Small intestine (tissue), 16 donors: ENCODE measurements at places on chromosomes 5 and 9. TPM values are rescaled to one million over a fixed set of nuclear protein-coding genes. Genes with fewer than 3 reads are reported as not detected.

Gene TAF11L5
- polyA plus RNA-seq = not detected

GRCh38 chr5:127206320-127207113, 84.1 kb upstream of the MEGF10 start:
- no peaks in the 10 kb centered on the region for H3K36me3 ChIP-seq
- no peaks in the 10 kb centered on the region for H3K27me3 ChIP-seq
- H3K4me1 ChIP-seq = no peaks in the 10 kb centered on the region

Gene MRPL22
- polyA plus RNA-seq = 33.6 TPM

- no peaks in the 10 kb centered on the region for H3K27me3 ChIP-seq
- no peak overlapping the region for H3K4me3 ChIP-seq
- H3K4me1 ChIP-seq = peaks cover 32% of the 10 kb centered on the region
- peak; percentile 83 for DNase-seq
Measured at GRCh38 chr9:33161589-33162132, 5.5 kb downstream of the B4GALT1 start.

Gene GFI1B
- 0.76 TPM for polyA plus RNA-seq

DNA sequence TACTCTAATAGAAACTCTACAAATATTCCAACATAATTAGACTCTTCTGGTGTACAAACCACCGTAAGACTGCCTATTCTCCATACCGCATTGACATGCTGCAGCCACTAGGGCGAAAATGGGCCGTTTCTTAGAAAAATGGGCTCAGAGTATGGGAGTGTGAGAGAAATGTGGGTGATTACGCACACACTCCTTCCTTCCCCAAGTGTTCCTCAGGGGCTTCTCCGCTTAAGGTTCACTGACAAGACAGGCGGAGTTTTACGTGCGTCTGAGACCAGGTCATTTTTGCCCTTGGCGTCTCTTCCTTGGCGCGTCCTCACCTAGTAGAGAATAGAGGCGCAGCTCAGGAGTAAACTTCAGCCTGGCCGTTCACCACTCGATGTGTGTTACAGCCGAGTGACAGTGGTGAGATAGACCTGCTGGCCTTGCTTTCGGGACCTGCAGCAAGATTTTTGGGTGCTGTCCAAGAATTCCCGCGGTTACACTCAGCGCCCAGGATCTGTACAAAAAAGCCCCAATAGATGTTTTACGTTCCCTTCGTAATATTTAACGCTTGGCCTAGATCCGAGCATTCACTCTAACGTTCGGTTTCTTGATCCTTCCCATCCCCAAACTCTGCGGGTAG, 1.8 kb upstream of the NTRK2 start:
- DNase-seq = peak; percentile 23
- no peak overlapping the region for H3K27ac ChIP-seq
- peaks cover 28% of the 10 kb centered on the region for H3K27me3 ChIP-seq
- no peaks in the 10 kb centered on the region for H3K4me1 ChIP-seq
- H3K36me3 ChIP-seq = no peaks in the 10 kb centered on the region

DNA sequence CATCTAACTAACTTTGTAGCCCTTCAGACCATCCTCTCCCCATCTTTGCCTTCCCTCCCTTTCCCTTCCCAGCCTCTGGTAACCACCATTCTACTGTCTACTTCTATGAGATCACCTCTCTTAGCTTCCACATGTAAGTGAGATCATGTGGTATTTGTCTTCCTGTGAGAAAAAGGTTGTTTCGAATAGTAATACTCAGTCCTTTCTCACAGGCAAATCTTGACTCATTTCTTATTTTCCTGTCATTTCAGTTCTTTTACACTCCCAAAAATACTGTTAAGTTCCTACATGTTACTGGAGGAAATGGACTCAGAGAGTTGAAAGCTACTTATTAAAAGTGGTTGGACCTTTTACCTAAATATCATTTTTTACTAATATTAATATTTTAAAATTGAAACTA, 82.1 kb downstream of the SLF1 start:
- H3K36me3 ChIP-seq = no peaks in the 10 kb centered on the region
- no peak for DNase-seq
- H3K4me3 ChIP-seq = no peak overlapping the region
- no peaks in the 10 kb centered on the region for H3K4me1 ChIP-seq

Gene GLRA1
- not detected for polyA plus RNA-seq

DNA sequence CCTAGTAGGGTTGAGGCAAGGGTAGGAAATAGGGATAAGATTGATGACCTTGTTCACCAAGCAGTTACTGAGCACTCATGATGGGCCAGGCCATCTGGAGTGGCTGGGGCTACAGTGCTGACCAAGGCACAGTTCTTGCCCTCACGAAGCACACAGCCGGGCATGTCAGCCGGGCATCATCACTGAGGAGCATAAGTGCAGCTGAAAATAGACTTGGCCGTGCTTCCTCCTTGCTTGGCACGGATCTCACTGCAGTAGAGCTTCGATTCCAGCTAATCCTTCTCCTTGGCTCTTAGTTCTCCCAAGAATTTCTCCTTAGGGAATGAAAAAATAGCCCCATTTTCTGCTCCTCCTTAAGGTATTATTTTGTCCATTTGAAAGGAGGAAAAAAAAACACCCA, 116.6 kb downstream of the NMUR2 start:
- H3K4me3 ChIP-seq = no peak overlapping the region
- no peaks in the 10 kb centered on the region for H3K27me3 ChIP-seq
- H3K4me1 ChIP-seq = no peaks in the 10 kb centered on the region

GRCh38 chr5:159163701-159164046, 45.7 kb downstream of the RNF145 start:
- no peak for DNase-seq
- no peak overlapping the region for H3K4me3 ChIP-seq
- peaks cover 2% of the 10 kb centered on the region for H3K36me3 ChIP-seq

- no peak overlapping the region for H3K4me3 ChIP-seq
- H3K36me3 ChIP-seq = peaks cover 11% of the 10 kb centered on the region
- peak; percentile 29 for DNase-seq
- H3K27ac ChIP-seq = no peak overlapping the region
Measured at GRCh38 chr9:2181792-2182191, 166.6 kb downstream of the SMARCA2 start.

Gene OTP
- not detected for polyA plus RNA-seq

DNA sequence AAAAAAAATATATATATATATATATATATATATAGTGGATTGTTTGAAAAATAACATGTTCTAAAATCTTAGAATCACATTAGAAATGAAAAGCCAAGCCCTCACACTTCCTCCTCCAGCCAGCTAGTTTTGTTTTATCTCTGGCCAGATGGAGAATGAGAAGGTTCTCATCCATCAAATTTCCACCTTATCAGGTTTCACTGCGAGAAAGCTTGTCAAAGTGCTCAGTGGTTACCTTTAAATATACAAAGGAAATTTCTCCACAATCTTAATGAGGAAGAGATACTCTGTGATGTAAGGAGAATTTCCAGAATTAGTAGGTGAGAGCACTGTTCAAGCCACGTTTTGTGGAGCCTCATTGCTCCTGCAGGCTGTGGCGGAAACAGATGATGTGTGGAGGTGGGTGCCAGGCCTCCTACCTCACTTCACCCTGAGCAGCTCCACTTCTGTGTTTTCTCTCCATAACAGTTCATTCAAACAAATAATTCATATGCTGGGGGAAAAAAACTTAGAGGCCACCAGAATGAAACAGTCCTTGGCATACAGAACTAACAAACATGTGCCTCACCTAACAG, 71.9 kb downstream of the CDK5RAP2 start:
- H3K4me3 ChIP-seq = no peak overlapping the region
- H3K36me3 ChIP-seq = peaks cover 13% of the 10 kb centered on the region
- no peaks in the 10 kb centered on the region for H3K27me3 ChIP-seq
- no peaks in the 10 kb centered on the region for H3K4me1 ChIP-seq
- no peak overlapping the region for H3K27ac ChIP-seq
- no peak for DNase-seq

DNA sequence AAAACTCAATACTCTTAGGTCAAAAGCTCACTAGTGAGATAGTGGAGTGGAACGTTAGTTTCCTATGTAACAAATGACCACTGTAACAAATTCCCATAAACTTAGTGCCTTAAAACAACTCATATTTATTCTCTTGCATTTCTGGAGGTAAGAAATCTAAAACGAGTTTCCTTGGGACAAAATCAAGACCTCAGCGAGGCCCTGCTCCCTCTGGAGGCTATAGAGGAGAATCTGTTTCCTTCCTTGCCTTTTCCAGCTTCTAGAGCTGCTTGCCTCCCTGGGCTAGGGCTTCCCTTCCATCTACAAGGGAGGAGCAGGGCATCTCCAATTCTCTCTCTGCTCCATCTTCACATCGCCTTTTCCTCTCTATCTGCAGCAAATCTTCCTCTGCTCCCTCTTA, 32.0 kb downstream of the SEMA5A start:
- no peak overlapping the region for H3K4me3 ChIP-seq
- no peaks in the 10 kb centered on the region for H3K27me3 ChIP-seq
- no peak overlapping the region for H3K27ac ChIP-seq
- H3K4me1 ChIP-seq = no peaks in the 10 kb centered on the region

Gene NTNG2
- polyA plus RNA-seq = 0.67 TPM

- no peak overlapping the region for H3K27ac ChIP-seq
- H3K36me3 ChIP-seq = peaks cover 4% of the 10 kb centered on the region
- H3K4me1 ChIP-seq = peaks cover 3% of the 10 kb centered on the region
- H3K4me3 ChIP-seq = no peak overlapping the region
- no peak for DNase-seq
Measured at GRCh38 chr9:127455324-127455992, 4.1 kb downstream of the LRSAM1 start.

Gene NR6A1
- 3.0 TPM for polyA plus RNA-seq

- H3K27me3 ChIP-seq = no peaks in the 10 kb centered on the region
- no peak overlapping the region for H3K27ac ChIP-seq
- no peak overlapping the region for H3K4me3 ChIP-seq
- H3K4me1 ChIP-seq = no peaks in the 10 kb centered on the region
- no peak for DNase-seq
Measured at GRCh38 chr9:116390303-116391228, 237.0 kb downstream of the PAPPA start.

Gene STKLD1
- 2.5 TPM for polyA plus RNA-seq

- H3K27me3 ChIP-seq = no peaks in the 10 kb centered on the region
- H3K27ac ChIP-seq = no peak overlapping the region
- H3K36me3 ChIP-seq = peaks cover 3% of the 10 kb centered on the region
- DNase-seq = peak; percentile 10
- peaks cover 10% of the 10 kb centered on the region for H3K4me1 ChIP-seq
Measured at GRCh38 chr5:55303238-55303690, 4.2 kb downstream of the DHX29 start.

Gene N4BP3
- 1.1 TPM for polyA plus RNA-seq

GRCh38 chr9:93661591-93661990, 85.2 kb downstream of the PHF2 start:
- H3K36me3 ChIP-seq = peaks cover 8% of the 10 kb centered on the region
- H3K4me3 ChIP-seq = no peak overlapping the region
- no peak for DNase-seq
- no peak overlapping the region for H3K27ac ChIP-seq
